ENCODE measurements at places on chromosomes 1 and 21. TPM values are rescaled to one million over a fixed set of nuclear protein-coding genes. Genes with fewer than 3 reads are reported as not detected.
A peak's percentile ranks its signal among the peaks of the same experiment; 100 is the strongest.

- no peaks in the 10 kb centered on the region for H3K4me1 ChIP-seq
- no peak overlapping the region for H3K27ac ChIP-seq
- DNase-seq, result no peak
- H3K4me3 ChIP-seq, result no peak overlapping the region
Measured at GRCh38 chr1:88117597-88117996, 566.5 kb upstream of the PKN2 start.

GRCh38 chr1:43152866-43153265 lies 19.2 kb downstream of the EBNA1BP2 start:
- H3K27ac ChIP-seq, result no peak overlapping the region
- peaks cover 5% of the 10 kb centered on the region for H3K4me1 ChIP-seq
- H3K36me3 ChIP-seq, result no peaks in the 10 kb centered on the region
- no peak overlapping the region for H3K4me3 ChIP-seq
- peaks cover 25% of the 10 kb centered on the region for H3K27me3 ChIP-seq
- DNase-seq, result no peak

DNA sequence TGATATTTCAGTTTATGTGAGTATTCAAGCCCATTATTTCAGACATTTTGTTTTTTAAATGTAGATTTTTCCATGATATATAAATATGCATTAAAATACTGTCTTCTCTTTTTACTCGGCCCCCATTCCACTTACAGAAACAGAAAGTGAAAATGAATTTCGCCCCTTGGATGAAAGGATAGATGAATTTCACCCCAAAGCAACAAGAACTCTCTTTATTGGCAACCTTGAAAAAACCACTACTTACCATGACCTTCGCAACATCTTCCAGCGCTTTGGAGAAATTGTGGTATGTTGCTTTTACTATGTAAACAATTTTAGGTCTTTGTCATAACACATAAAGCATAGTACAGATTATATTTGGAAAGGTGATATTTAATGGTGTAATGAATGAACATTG lies 59.9 kb downstream of the ZBTB17 start:
- peak overlapping the region; percentile 57 for H3K27ac ChIP-seq
- no peak for DNase-seq
- peaks cover 32% of the 10 kb centered on the region for H3K4me1 ChIP-seq
- H3K4me3 ChIP-seq, result peak overlapping the region; percentile 62
- peaks cover 45% of the 10 kb centered on the region for H3K36me3 ChIP-seq
- H3K27me3 ChIP-seq, result no peaks in the 10 kb centered on the region

DNA sequence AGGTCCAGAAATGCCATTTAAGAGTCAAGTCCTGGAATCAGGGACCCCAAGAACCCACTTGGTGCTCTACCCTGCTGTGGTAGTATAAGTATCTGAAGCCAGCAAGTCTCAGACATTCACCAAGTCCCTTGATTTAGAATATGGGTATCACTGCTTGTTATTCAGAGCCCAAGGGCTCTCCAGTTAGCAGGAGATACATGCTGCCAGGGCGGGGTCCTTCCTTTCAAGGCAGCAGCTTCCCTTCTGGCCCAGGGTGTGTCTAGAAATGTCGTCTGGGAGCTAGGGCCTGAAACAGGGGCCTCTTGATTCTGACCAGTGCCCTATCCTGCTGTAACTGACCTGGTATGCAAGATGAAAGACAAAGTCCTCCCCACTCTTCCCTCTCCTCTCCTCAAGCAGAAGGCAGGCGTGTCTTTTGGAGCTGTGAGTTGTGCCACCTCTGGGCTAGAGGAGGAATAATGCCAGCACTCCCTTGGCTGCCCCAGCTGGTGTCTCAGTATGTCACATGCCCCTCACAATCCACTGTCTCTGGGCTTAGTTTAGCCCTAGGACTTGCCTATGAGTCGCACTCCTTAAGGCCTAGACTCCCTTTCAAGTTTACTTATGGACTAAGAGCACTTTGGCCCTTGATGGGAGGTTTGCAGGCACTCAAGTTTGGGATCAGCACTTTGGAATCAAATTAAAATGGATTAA lies 200.2 kb downstream of the MRPL39 start:
- no peak overlapping the region for H3K4me3 ChIP-seq
- H3K36me3 ChIP-seq, result peaks cover 6% of the 10 kb centered on the region

The RGS4 gene
- total RNA-seq, result not detected

GRCh38 chr1:172616636-172617035 lies 42.3 kb upstream of the FASLG start:
- H3K4me1 ChIP-seq, result no peaks in the 10 kb centered on the region
- no peaks in the 10 kb centered on the region for H3K27me3 ChIP-seq
- H3K27ac ChIP-seq, result no peak overlapping the region
- peaks cover 32% of the 10 kb centered on the region for H3K36me3 ChIP-seq

GRCh38 chr1:156461109-156461508 lies 39.5 kb downstream of the MEF2D start:
- H3K4me3 ChIP-seq, result no peak overlapping the region
- H3K27ac ChIP-seq, result no peak overlapping the region
- H3K27me3 ChIP-seq, result no peaks in the 10 kb centered on the region
- H3K36me3 ChIP-seq, result no peaks in the 10 kb centered on the region

- H3K4me1 ChIP-seq, result no peaks in the 10 kb centered on the region
- no peak overlapping the region for H3K4me3 ChIP-seq
- H3K27me3 ChIP-seq, result peaks cover 10% of the 10 kb centered on the region
- H3K36me3 ChIP-seq, result no peaks in the 10 kb centered on the region
- DNase-seq, result no peak
- H3K27ac ChIP-seq, result no peak overlapping the region
Measured at GRCh38 chr1:113191579-113192076, 118.6 kb downstream of the LRIG2 start.

DNA sequence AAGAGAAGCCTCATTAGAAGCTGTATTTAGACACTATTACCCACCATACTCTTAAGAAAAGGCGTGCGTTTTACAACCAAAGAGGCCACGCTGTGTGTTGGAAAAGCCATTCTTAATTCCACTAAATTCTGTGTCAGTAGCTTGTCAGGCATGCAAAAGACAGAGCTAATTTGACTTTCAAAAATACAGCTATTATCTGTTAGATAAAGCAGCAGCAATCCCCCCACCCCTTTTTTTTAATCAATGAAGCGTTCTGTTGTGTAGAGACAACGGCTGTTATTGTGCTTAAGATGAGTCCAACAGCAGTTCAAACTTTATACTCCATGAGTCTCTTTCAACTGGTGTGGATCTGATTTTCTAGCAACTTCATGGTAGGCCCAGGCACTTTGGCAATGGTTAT lies 43.5 kb downstream of the PLA2G4A start:
- no peak overlapping the region for H3K27ac ChIP-seq
- no peak overlapping the region for H3K4me3 ChIP-seq
- no peak for DNase-seq

DNA sequence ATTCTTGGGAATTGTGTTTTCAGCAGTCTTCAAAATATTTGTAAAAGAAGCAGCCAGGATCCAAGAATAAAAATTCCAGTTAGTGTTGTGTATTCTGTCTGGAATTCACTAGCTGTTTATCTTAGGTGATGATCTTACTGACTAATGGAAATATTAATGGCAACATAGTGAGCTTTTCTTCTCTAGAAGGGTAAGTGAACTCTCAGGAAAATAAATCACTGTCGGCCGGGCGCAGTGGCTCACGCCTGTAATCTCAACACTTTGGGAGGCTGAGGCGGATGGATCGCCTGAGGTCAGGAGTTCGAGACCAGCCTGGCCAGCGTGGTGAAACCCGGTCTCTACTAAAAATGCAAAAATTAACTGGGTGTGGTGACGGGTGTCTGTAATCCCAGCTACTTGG lies 87.4 kb upstream of the KIF1B start:
- peaks cover 1% of the 10 kb centered on the region for H3K36me3 ChIP-seq
- H3K27ac ChIP-seq, result no peak overlapping the region
- no peak for DNase-seq
- no peaks in the 10 kb centered on the region for H3K27me3 ChIP-seq
- H3K4me3 ChIP-seq, result no peak overlapping the region

DNA sequence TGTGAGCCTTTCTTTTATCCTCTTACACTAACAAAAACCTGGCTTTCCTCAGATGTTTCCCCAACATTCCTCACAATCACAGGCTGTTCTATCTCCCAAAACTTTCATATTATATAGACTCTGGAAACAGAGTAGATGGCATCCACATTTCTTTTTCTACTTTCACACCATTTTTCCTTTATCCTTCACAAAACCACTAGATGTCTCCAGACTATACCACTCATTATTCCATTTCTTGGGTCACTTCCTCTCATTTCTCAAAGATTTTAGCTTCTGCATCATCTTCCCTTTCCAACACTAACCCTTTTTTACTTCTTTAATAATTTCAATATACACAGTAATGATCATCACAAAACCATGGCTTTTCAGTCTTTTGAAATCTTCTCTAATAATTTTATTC lies 286.0 kb upstream of the DEPDC1 start:
- DNase-seq, result no peak
- H3K27me3 ChIP-seq, result no peaks in the 10 kb centered on the region
- H3K4me3 ChIP-seq, result no peak overlapping the region
- no peak overlapping the region for H3K27ac ChIP-seq

DNA sequence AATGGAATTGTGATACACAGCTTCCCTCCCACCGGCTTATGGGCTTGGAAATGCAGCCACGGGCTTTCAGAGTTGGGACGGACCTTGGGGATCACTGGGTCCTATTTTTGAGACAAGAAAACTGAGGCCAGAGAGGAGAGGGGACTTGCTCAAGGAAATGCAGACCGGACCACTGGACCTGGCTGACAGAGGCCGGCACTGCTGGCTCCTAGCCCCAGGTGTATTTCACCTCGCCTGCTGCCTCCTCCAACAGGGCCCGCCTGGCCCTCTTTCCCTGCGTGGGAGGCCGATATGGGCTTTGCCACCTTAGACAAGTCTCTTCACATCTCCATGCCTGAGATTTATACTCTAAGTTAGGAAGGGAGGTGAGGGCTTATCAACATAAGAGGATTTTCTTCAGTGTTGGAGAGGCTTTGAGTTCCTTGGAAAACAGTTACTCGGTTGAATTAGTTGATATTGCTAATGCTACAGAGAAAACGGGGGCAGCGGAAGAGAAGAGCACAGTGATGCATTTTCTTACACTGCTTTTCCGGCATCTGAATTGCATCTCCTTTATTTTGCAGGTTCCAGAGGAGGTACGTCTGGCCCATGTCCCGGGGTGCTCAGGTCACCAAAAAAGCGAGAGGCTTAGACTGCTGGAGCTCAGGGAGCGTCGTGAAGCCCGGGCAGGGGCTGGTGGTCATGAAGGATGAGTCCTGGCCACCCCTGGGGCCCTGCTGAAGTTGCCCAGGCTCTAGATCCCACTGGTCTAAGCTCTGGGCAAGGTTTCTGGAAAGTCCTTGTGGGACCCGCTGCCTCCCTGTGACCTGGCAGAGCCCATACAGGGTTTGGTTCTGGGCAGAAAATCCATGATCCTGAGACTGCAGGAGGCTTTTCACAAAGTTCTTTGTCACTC lies 44.7 kb downstream of the CAPN2 start:
- H3K4me3 ChIP-seq, result no peak overlapping the region
- H3K36me3 ChIP-seq, result peaks cover 27% of the 10 kb centered on the region
- no peak for DNase-seq
- H3K27me3 ChIP-seq, result no peaks in the 10 kb centered on the region
- H3K4me1 ChIP-seq, result no peaks in the 10 kb centered on the region

DNA sequence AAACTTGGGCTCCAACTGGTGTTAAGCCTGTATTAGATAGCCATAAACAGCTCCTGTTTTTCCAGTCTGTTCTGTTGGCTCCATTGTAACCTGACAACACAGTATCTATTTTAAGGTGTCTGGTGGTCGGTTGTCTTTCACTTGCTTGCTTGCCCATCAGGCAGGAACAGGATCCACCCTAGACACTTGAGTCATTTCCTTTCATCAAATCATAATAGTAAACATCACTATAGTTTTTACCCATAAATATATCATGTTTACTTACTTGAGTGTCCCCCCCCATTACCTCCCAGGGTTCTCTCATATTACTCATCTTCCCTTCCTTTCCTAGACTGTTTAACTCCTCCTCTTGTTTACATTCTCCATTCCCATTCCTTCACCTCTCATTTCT lies 2.9 kb downstream of the DDI2 start:
- H3K4me1 ChIP-seq, result peaks cover 36% of the 10 kb centered on the region
- H3K36me3 ChIP-seq, result peaks cover 4% of the 10 kb centered on the region
- peak overlapping the region; percentile 3 for H3K4me3 ChIP-seq
- peak overlapping the region; percentile 8 for H3K27ac ChIP-seq
- no peak for DNase-seq
- no peaks in the 10 kb centered on the region for H3K27me3 ChIP-seq

The CELA3B gene
- total RNA-seq, result not detected

Data from activated naive CD8-positive, alpha-beta T cell treated with anti-CD3 and anti-CD28 coated beads, Interleukin-2, amount 10 ng/mL, durations not matched to agents 7 days and 5 days (primary cell).